Small intestine (tissue), 16 donors: ENCODE measurements at places on chromosomes 7 and 10.

- no peak for DNase-seq
Observed at GRCh38 chr7:71615017-71615416, 483.1 kb downstream of the GALNT17 start.

DNA sequence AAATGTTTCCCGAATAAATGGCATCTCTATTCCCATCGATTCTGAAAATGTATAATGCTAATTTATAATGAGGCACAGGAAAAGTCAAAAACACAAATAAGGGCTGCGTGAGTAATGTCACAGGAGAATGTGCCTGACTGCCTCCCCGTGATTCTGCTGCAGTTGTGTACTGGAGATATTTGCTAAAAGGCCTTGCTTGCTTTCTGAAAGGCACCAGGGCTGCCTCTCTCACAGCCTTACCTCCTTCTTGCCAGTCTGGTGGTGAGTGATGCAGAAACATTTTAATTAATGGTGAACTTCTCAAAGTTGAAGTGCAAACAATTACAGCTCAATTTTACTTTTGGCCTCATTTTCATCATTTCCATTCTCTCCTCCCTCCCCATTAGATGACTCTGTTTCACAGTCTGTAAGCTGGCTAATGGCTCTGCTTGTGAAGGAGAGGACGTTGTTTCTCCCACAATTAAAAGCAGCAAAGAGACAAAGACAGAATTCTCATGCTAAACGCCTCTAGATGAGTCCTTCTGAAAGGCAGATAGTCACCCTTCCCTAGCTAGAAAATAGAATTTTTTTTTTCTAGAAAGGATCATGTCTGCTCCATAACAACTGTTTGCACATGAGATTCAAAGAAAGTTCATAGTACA lies 377.6 kb downstream of the MDFIC start:
- DNase-seq, result peak; percentile 10

DNA sequence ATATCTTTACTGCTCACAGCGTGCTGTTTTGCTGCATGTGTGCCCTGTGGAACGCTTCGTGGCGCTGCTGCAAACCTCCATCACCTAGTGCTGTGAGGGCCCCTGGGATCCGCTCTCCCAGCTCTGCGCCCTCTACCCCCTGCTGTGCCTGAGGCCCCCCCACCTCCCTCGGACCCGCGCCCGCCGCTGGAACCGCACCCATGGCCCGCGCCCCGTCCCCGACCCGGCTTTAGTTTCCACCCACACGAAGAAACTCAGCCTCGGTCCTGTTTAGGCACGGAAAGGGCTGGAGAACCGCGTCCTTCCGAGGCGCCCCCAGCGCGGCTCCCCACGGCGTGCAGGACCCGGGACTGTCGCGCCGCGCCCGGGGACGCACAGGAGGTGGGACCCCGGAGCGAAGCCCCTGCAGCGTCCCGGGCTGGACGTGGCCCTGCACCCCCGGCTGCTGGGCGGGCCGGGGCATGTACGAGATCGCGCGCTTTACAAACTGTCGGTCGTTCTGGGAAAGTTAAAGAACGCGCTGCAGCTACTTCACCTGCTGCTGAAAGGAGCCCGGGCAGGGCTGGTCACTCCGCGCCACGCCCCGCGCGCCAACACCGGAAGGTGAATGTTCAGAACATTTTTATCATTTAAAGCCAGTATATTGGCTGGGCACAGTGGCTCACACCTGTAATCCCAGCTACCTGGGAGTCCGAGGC lies 54.3 kb downstream of the BMS1 start:
- DNase-seq, result peak; percentile 10

GRCh38 chr10:126137562-126138221 lies 241.3 kb downstream of the FANK1 start:
- no peak for DNase-seq

DNA sequence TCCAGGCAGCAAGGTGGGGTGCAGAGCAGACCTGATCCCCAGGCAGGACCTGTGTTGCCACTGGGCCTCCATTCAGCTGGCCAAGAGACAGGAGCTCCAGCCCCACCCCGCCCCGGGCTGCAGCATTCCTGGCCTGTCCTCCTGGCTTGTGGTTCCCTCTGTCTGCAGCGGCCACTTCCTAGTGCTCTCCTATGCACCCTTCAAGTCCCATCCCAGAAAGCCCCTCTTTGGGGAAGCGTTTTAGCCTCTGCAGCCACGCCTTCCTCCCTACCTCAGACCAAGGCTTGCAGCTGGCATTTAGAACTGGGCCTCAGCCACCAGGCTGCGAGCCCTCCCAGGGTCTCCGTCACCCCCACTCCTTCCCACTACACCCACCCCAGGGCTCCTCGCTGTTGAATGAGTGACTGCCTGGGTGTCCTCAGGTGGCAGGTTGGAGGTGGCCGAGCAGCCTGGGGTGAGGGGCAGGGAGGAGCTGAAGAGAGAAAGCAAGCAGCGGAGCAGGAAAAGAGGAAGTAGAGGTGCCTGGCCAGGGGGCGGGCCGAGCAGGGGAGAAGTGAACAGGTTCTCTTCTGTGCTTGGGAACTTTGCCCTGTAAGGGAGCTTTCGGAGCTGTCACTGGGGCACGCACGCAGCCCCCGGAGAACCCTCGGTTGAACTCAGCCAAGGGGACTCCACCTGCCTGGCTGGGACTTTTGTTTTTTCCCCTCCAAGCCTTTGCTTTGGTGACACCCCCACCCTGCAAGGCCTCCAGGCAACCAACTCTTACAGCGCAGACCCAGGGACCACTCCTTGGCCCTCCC lies 109.1 kb upstream of the TNRC18 start:
- peak; percentile 94 for DNase-seq

GRCh38 chr10:44425466-44425865 lies 40.6 kb upstream of the CXCL12 start:
- no peak for DNase-seq

- peak; percentile 25 for DNase-seq
Observed at GRCh38 chr7:80095545-80095944, 39.1 kb upstream of the GNAI1 start.

GRCh38 chr10:86556532-86556931 lies 34.9 kb upstream of the WAPL start:
- DNase-seq, result no peak

GRCh38 chr10:96338279-96338925 lies 20.4 kb downstream of the OPALIN start:
- DNase-seq, result no peak

- no peak for DNase-seq
Observed at GRCh38 chr10:12703126-12703525, 298.4 kb downstream of the CCDC3 start.

DNA sequence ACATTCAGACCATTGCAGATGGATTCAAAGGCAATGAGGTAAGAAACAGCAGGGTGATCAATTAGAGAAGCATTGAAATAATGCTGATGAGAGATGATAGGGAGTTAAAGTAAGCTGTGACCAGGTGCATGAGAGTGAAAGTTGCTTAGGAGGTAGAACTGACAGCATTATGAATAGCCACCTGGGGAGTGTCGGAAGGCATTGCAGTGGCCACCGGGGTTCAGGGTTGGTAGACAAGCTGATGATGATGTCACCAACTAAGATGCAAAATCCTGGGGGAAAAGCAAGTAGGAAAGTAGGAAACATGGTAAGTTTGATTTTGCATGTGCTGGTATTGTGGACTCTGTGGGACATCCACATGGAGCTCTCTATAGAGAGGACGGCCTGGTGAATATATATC lies 211.9 kb upstream of the ETV1 start:
- no peak for DNase-seq

GRCh38 chr7:145263886-145264285 lies 428.0 kb upstream of the TPK1 start:
- no peak for DNase-seq

DNA sequence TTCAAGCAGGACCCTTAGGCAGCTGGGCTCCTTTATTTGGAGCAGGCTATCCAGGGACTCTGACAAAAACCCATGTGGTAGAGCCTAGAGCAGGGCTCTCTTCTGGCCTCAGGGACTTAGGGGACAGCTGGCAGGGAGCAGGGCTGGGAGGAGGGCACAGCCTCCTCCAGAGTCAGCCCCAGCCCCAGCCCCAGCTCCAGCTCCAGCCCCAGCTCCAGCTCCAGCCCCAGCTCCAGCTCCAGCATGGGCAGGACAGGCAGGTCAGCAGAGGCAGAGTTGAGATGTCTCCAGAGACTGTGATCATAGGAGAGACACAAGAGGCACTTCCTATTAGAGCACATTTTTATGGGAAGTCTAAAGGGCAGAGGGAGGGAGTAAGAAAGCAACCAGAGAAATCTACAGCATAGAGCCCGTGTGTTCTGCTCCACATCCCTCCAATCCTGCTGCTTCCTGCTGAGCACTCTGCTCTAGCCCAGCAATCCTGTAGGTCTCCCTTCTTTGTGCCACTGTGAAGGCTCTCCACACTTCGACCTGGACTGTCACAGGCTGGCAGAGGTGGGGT lies 13.3 kb upstream of the C10orf53 start:
- peak; percentile 54 for DNase-seq

- DNase-seq, result no peak
Observed at GRCh38 chr10:1123198-1123597, 67.0 kb downstream of the WDR37 start.

DNA sequence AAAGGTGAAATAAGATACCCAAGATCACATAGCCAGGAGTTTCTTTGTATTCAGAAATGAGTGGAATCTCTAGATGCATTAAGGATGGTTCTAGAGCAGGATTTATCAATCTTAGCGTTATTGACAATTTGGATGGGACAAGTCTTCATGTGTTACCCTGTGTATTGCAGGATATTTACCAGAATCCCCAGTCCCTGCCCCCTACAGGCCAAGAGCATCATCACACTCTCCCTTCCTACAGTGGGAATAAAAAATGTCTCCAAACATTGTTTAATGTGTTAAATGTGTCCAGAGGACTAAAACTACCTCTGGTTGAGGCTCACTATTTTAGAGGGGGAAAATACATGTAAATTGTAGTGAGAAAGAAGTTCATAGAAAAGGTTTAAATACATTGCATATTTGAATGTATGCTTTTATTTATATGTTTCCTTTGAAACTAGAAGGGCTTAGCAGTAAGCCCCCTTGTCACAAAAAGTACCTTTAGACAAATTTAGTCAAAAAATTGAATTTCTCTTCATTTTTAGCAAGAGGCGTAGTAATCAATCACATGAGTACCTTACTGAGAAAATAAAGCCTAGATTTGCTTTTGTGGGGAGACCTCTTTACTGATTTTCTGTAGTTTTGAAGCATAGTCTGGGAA lies 141.2 kb downstream of the MLLT10 start:
- peak; percentile 48 for DNase-seq

- no peak for DNase-seq
Observed at GRCh38 chr7:2639695-2640481, 8.1 kb downstream of the TTYH3 start.

DNA sequence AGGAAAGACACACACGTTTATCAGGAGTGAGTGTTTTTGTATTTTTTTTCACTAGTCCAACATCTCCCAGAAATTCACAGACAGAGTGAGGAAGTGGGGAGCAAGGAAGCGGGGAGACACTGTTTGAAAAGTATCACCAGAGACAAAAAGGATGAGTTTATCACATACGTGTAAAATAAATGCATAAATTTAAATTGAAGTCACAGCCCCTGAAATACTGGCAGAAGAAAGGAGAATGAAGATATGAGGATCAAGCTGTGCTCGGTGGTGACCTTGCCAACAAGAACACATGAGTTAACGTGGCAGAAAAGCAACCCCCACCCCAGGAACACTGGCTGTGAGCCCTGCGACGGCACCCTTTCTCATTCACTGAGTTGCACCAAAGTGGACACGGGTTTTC lies 317.2 kb upstream of the AOAH start:
- no peak for DNase-seq

DNA sequence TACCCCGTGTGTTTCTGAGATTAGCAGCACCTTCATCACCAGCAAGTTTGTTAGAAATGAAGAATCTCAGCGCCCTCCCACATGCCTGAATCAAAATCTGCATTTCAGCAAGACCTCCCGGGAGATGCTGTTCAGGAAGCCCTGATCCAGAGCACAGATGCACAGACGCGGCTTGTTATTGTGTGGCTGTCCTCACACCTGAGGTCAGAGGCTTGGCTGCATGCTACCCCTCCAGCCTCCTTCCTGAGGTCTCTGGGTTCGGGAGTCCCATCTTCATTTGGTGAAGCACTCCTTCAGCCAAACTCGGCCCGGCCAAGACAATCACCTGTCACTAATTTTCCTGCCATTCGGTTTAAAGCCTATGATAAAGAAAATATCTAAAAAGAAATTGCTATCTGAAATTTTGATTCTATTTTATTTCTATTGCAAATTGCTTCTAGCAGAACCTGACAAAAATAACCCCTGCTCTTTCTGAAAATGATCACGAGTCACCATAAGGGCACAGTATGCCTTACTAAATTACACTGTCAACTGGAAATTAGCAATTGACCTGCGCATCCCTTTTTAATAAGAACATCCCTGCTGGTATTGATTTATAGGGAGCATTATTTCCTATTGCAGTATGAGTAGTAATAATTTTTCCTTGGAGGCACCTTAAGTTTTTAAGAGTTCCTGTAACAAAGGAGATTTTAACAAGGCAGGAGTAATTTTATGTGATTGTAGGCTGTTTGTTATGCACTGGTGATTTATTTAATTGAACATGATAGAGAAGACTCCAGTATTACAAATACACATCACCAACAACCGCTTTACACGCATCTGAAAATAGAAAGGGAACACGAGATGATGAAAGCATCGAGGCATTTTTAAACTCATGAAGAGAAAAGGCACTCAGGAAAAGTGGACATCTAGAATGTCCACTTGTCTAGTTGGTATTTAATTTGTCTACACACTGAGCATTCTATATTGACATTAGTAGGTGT lies 49.5 kb downstream of the VSTM2A start:
- no peak for DNase-seq

DNA sequence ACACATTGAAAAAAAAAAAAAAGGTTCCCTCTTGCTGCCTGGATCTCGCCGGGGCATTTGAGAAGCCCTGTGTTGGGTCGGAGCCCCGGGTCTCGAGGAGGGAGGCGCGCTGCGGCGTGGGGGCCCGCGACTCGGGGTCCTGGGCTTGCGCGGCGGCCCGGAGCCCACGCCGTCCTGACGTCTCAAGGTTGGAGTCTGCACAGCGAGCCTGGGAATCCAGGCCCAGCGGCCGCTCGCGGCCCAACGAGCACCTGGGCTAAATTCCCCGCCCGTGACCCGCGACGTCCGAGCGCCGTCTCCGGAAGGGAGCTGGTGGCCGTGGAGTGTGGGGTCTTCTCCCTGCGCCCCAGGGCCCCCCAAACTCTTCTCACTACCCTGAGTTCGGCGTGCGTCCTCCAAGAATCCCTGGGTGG lies 1.4 kb upstream of the CTBP2 start:
- no peak for DNase-seq

DNA sequence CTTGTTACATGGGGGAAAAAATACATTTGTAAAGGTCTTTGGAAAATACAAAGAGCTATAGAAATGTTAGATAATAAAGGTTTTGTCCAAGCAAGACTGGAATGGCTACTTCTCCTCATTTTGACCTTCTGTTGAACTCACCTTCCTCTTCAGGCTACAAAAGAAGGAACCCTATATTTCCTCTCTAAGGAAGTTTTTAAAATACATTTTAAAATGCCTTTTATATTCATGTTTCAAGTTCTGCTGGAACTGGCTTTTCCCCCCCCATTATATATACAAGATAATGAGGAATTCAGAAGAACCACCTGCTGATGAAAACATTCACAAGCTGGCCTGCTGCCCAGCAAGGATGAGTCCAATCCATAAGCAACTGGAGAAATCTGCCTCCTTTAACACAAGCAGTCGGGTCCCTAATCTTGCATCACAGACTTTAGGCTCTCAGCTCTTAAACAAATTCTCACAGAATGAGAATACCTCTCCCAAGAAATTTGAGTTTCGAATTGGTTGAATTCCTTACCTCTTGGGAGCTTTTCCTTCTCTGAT lies 44.6 kb downstream of the MTERF1 start:
- DNase-seq, result no peak
